Breast epithelium (tissue), 4 donors: ENCODE measurements at places on chromosomes 4 and X.

GRCh38 chr4:173073939-173074500, 94.6 kb upstream of the GALNT7 start:
- no peak for DNase-seq

DNA sequence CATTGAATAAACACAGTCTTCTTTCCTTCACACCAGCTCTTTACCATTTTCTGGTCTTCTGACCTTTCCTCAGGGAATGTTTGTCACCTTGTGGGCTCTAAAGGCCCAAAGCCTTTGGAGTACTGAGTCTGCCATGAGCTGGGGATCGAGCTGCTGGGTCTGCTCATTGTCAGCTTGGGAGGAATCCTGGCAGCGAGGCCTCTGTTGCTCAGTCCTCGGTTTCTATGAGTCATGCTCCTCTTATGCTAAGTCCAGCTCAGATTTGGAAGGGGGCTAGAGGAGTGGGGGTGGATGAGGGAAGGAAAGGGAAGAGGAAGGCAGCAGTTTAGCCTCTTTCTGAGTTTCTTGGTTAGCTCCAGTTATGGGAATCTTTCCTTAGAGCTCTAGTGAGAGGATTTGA, 31.1 kb downstream of the NHSL2 start:
- DNase-seq: no peak

DNA sequence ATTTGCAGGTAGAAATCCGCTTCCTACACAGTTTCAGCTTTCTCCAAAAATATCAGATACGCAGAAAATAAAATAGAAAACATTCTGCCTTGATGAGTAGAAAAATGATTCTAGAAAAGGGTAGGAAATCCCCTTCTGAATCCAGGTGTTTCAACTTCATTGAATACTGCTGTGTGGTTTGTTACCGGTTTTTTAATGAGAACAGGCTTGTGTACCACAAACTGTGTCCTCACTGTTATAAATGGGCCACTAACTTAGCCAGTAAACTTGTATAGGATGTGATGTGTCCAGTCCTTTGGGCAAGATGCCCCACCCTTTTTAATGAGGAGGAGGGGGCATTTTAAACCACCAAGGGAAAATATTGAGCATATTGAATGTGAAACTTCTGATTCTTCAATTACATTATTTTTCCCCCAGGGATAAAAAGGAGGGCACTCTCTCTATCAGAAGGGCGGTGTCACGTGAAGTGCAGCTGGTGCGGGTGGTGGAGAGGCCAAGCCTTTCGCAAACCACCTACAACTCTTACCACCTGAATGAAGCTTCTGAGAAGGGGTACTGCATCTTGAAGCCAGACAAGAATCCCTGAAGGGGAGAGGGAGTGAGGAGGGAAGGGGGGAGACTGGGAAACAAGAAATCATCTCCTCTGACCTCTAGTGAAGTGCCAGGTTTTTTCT, 4.5 kb downstream of the CXXC4 start:
- DNase-seq: no peak

- no peak for DNase-seq
Measured at GRCh38 chr4:105894660-105895582, at the start of gene NPNT. Gene NPNT (plus strand): TSS chr4:105895471. CDS start chr4:105895653, 182 bp downstream.

GRCh38 chr4:1839282-1839681, 16.7 kb downstream of the LETM1 start:
- no peak for DNase-seq

DNA sequence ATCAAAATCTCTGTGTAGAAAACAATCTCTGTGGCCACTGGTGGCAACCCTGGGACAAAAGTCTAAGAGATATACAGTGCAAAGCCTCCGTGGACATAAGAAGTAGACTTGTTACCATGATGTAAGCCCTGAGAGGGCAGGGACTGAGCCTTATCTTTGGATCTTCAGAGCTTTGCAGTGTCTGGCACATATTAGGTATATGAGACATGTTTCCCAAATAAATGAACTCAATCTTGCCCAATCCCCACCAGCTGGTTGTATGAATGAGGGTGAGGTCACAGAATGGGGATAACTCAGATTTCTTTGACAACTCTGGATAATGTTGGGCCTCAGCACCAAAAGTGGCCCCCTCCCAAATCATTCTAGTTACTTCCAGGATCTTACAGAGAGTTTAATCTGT, 511.4 kb upstream of the DIPK2B start:
- no peak for DNase-seq

DNA sequence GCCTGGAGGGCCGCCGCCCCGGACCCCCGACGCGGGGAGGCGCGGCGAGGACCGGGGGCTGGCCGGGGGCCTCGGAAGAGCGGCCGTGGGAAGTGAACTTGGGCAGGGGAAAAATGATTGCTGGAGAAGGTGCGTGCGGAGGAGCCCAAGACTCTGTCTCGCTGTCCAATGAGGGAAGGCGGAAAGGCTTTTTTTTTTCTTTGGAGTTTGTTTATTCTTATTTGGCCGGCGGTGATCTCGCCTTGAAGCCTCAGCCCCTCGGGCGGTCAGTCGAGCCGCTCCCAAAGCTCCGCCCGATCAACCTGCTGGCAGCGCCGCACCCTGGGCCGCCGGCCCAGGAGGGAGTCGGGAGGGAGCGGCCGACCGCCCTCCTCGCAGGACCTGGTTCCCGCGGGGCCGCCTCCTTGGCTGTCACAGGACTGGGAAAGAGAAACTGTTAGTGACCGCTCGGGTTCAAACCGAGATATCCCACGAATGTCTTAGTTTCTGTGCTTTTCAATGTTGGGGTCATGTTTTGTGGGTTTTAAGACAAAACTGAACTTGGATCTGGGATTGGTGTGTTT, 2.5 kb downstream of the CPEB2 start:
- peak; percentile 78 for DNase-seq

DNA sequence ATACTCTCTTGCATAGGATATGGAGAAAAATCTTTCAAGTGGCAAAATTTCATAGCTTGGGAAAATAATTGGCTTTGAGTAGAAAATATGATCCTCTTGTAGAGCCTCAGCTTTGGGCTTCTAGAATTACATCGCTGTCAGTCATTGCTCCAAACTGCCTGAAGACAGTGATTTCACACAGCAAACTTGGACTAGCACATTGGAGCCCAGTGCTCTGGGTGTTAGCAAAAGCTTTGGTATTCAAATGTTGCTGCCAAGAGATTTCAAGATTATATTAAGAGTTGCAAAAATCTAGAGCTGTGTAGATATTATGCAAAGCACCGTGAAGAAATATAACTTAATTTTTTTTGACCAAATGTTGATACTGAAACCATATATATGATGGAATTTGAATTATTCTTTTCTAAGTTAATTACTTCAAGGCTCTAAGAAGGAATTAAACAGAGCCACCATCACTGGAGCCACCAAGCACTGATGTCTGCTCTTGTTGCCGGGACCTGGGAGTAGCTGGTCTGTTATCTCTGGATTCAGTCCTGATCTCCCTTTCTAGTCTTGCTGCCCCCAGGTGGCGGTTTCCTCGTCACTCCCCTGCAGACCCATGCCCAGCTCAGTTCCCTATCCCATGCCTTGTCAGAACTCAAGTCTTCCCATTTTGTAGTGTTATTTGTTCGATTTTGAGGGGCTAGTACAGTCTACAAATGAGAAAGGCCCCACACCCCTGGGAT, 260.7 kb upstream of the SFRP2 start:
- no peak for DNase-seq

DNA sequence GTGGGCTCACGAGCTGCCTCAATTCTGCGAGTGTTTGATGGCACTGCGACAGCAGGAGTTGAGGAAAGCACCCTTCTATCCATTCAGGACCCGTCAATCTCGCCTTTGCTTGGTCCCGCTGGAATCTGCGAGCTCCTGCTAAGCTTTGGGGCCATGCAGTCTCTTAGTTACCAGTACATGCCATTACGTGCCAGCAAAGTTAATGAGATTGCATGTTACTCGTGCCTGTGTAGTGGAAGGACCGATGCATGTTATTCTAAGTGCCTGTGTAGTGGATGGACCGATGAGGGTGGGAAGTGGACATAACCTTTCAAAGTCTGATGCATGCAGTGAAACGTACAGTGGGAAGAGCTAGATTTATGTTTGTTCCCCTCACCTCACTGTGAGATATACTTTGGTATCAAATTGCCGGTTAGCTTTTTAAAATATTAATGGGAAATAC, 569 bp downstream of the RPS3A start:
- DNase-seq: no peak

- DNase-seq: no peak
Measured at GRCh38 chr4:171650543-171650942, 162.7 kb upstream of the GALNTL6 start.

GRCh38 chr4:6410068-6410467, 62.3 kb downstream of the PPP2R2C start:
- DNase-seq: no peak

GRCh38 chr4:144705601-144706590, 59.9 kb downstream of the HHIP start:
- no peak for DNase-seq

DNA sequence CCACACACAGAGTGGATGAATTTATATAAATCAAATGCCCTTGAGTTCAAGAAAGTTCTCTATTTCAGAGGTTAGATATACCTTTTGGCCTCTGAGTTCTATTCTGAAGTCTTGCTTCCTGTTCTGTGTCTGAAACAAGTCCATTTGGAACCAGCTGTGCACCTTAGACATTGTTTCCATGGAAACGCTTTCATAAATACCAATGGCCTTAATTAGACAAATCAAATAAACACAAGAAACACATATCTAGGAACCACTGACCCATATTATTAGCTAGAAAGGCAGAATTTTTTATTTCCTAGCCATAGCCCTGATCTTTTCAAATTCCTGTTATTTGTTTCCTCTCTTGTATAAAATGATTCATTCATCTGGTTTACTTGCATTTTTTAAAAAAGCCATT, 8.4 kb upstream of the C4orf54 start:
- no peak for DNase-seq

- DNase-seq: no peak
Measured at GRCh38 chrX:151896734-151897474, 15.8 kb upstream of the MAGEA4 start.

- no peak for DNase-seq
Measured at GRCh38 chr4:110287130-110287529, 88.7 kb upstream of the ELOVL6 start.

DNA sequence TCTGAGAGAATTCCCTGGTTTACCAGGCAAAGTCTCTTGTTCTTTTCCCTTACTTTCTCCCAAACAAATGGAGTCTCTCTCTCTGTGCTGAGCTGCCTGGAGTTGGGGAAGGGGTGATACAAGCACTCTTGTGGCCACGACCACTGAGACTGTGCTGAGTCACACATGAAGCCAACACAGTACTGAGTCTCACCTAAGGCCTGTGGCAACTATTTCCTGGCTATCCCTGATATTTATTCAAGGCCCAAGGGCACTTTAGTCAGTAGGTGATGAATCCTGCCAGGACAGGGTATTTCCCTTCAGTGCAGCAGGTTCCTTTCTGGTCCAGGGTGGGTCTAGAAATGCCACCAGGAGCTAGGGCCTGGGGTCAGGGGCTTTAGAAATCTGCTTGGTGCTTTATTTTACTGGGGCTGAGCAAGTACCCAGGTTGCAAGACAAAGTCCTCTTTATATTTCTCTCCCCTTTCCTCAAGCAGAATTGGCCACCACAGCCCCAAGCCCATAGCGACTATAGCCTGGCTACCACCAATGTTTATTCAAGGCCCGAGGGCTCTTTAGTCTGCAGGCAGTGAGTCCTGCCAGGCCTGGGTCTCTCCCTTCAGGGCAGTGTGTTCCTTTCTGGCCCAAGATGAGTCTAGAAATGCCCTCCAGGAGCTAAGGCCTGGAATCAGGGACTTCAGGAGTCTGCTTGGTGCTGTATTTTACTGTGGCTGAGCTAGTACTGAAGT, 10.5 kb downstream of the ARL13A start:
- no peak for DNase-seq

DNA sequence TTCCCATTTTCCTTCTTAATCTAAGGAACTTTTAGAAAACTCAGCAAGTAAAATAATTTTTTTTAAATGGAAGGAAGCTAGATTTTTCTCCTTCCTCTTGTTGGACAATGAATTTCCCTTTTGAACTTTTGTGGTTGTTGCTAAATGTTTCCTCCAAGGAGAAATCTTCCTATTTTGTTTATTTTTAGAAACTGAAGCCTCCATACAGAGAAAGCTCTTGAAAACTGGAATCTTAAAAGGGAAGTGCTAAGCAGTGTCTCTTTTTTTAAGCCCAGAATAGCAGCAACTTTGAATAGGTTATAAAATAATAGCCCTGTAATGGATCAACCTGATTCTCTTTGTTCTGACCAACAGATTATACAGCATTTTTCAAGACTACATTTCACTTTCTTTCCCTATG, 15.1 kb upstream of the DCLK2 start:
- DNase-seq: no peak

- no peak for DNase-seq
Measured at GRCh38 chr4:25103418-25103817, 56.8 kb downstream of the SEPSECS start.

DNA sequence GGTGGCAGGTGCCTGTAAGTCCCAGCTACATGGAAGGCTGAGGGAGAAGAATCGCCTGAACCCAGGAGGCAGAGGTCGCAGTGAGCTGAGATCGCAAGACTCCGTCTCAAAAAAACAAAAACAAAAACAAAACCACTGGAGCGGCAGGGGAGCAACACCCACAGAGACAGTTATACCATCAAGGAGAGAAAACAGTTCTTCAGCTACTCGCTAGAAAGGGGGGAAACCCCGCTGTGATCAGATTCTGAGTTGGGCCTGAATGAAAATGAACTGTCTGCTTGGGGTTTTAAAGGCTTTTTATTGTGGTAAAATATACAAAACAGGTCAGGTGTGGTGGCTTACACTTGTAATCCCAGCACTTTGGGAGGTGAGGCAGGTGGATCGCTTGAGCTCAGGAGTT, 16.8 kb upstream of the IRAK1 start:
- DNase-seq: no peak

- DNase-seq: no peak
Measured at GRCh38 chrX:133709501-133709900, 275.9 kb downstream of the GPC3 start.

DNA sequence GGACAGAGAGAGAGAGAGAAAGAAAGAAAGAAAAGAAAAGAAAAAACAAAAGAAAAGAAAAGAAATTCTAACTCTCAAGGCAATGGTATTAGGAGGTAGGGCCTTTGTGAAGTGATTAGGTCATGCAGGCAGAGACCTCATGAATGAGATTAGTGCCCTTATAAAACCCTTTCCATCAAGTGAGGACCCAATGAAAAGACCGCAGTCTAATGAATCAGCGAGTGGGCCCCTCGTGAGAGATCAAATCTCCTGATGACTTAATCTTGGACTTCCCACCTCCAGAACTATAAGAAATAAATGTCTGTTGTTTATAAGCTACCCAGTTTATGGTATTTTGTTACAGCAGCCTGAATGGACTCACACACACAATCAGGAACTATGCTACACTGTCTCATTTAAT, 16.9 kb downstream of the AASDH start:
- no peak for DNase-seq

DNA sequence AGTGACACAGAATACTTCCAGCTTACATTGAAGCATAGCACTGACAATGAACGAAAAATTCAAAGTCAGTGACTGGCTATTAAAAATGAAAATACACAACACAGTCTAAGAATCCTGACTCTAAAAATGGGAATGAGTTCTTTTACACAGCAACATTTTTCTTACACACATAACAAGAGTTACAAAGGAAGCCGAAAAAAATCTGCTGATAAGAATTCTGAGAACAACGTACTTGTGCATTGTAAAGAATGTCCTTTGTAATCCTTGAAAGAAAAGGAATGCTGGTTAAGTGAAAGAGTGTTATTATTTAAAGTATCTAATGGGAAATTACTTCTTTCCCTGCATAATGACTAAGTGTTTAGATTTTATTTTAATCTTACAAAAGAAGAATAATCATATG, 199.4 kb downstream of the PRDM5 start:
- no peak for DNase-seq
